ENCODE measurements at places on chromosomes 4 and X.
A peak's percentile ranks its signal among the peaks of the same experiment; 100 is the strongest.

GRCh38 chrX:150967786-150968185 is 15.3 kb upstream of the HMGB3 start:
- no peak for DNase-seq

GRCh38 chrX:115652221-115652620 is 91.2 kb downstream of the PLS3 start:
- DNase-seq = no peak

DNA sequence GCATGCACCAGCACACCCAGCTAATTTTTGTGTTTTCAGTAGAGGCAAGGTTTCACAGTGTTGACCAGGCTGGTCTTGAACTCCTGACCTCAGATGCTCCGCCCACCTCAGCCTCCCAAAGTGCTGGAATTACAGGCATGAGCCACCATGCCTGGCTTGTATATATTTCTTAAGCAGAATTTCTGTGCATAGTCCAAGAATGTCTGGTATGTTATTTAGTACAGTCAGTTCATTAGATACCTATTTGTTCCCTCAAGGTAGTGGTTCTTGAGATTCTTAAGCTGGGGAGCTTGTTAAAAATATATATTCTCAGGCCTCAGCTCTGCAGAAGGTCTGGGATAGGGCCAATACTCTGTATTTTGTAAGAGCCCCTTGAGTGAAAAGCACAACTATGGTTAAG is 4.6 kb upstream of the SERTM2 start:
- DNase-seq = no peak

DNA sequence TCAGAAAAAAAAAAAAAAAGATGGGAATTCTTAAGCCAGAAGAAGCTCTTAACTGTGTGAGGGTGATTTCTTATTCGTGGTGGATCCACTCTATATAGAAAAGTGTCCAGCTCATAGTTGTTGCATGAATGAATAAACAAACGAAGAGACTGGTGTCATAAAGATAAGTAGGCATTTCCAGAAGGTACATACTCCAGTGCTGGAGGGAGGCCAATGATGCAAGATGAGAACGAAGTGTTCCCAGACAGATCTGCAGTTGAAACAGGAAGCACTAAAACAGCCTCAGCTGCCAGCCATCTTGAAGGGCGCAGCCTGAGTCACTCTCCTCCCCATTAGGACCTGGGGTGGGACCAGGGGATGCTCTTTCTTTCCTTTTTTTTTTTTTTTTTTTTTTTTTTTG is 47.4 kb upstream of the HOPX start:
- no peak for DNase-seq

DNA sequence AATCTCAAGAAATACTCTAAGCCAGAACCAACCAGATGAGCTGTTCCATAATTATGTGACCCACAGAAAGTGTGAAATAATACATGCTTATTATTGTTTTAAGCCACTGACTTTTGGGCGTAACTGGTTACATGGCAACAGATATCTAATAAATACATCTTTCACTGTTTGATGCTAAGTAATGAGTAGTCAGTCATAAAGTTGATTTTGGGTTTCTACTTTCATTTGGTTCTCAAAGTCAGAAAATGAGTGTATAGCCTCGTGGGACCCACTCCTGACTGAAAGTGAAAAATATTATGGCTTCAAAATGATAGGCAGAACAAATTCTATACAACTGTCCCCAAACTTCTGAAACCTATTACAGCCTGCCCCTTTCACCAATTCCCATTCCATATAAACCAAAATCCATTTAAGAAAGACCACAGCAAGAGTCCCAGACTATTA is 88.0 kb upstream of the CBR4 start:
- DNase-seq = no peak

- DNase-seq = peak; percentile 2
Measured at GRCh38 chrX:64894454-64895038, 81.7 kb downstream of the ZC4H2 start.

- no peak for DNase-seq
Measured at GRCh38 chr4:113919145-113919544, 60.3 kb downstream of the ARSJ start.

GRCh38 chr4:102500696-102501446 is at the start of gene NFKB1:
Gene NFKB1 (plus strand): TSS chr4:102501359. CDS start chr4:102525519, 24,160 bp downstream.
- peak; percentile 83 for DNase-seq

- DNase-seq = no peak
Measured at GRCh38 chr4:145619639-145619996, 433 bp downstream of the MMAA start.

GRCh38 chr4:124631760-124632159 is 80.8 kb downstream of the ANKRD50 start:
- DNase-seq = no peak

- no peak for DNase-seq
Measured at GRCh38 chr4:158914218-158914617, 145.4 kb downstream of the FNIP2 start.

- DNase-seq = no peak
Measured at GRCh38 chrX:123971982-123972381, 10.5 kb downstream of the STAG2 start.

- no peak for DNase-seq
Measured at GRCh38 chrX:139828033-139828432, 104.8 kb downstream of the ATP11C start.

GRCh38 chrX:91331476-91331875 is 103.2 kb upstream of the PABPC5 start:
- no peak for DNase-seq

DNA sequence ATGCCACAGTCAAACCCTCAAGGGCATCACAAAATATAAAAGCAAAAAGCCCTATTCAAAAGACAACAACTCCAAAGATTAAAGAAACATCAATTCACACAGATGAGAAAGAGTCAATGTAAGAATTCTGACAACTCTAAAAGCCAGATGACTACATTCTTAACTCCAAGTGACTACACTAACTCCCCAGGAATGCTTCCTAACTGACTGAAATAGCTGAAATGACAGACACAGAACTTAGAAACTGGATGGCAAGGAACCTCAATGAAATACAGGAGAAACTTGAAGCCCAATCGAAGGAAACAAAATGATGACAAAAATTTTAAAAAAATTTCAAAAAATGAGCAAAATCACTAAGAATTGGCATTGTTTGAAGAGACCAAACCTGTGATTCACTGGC is 1047.6 kb upstream of the PCDH10 start:
- DNase-seq = no peak

DNA sequence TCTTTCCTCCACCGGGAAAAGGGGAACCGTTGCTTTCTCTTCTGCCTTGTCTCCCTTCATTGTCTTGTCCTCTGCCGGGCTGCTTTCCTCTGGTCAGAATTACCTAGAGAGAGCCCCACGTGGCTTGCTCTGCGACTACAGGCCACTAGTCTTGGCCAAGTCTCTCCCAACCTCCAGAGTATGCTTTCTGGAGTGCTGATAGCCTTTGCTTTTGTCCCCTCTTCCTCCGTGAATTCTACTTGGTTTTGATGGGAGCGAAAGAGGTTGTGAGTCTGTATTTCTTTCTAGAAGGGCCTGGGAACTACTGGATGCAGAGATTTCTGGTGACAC is 5.3 kb upstream of the POU4F2 start:
- DNase-seq = no peak

DNA sequence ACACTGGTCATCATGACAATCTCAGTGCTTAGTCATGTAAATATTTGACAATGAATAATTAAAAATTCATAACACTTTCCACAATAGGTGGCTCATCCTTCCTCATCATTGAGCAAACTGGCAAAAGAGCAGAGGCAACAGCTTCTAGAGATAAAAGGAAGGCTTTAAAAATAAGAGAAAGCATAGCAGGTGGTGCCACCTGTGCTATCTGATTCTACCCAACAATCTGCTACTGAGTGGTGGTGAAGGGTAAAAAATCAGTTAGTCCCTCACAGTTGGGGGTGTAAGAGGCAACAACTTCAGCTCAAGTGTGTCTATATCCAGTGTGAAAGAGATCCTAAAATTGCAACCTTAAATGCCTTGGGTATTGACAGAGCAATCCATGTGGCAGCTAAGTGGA is 280.1 kb upstream of the PPARGC1A start:
- DNase-seq = no peak

DNA sequence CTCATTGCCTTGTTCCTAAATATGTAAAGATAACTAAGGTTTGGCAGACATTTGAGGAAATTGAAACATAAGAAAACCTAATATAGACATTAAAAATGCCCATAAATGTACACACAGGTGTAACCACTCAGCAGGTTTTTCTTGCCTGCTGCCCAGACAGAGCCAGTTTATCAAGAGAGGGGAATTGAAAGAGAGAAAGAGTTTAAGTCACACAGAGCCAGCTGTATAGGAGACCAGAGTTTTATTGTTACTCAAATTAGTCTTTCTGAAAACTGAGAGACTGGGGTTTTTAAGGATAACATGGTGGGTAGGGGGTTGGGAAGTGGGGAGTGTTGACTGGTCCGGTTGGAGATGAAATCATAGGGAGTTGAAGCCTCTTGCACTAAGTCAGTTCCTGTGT is 119.0 kb downstream of the CFAP299 start:
- no peak for DNase-seq

GRCh38 chr4:184309241-184310170 is 91.8 kb upstream of the ENPP6 start:
- no peak for DNase-seq

DNA sequence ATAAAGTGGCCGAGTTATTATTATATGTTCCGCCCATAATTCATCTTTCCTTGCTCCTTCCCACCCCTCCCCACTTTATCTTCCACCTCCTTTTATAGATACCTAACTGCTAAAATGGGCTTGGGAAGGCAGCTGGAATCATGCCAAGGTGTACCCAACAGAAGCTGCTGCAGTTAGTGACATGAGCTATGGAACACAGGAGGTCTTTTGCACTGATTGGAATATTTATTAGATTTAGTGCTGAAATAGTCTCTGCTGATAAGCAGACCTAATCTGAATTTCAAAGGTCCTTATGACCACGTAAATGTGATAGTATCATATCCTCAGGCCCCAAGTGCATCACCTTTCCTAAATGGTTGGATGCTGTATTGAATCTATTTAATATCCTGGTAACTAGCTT is 64.9 kb downstream of the HMGB2 start:
- DNase-seq = no peak

GRCh38 chr4:42150653-42151567 is 1.5 kb downstream of the BEND4 start:
- DNase-seq = no peak

- no peak for DNase-seq
Measured at GRCh38 chr4:111228874-111229273, 606.0 kb upstream of the PITX2 start.

DNA sequence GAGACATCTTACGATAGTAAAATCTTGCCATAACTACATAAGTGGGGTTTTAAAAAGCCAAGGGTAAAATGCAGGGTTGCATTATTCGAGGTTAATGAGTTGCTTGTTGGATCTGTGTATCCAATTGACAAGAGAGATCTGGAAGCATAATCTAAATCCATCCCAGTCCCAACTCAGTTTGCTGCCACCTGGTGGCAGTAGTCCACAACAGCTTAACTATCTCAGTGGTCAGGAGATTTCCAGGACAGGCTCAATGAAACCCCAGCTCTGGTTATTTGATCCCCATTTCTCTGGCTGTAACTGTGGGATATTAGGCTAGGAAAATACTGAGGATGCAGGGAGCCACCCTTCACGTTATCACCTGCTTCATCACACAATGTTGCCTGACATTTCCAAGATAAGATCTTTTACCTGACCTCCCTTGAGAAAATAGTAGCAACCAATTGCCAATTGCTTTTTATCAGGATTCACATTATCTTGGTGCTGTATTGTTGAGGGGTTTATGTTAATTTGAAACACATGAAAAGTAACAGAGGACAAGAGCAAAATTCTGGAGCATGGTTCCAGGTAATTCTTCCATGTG is 88.2 kb upstream of the TNIP3 start:
- DNase-seq = peak; percentile 75

- DNase-seq = no peak
Measured at GRCh38 chrX:46831765-46832327, 5.0 kb upstream of the RP2 start.

DNA sequence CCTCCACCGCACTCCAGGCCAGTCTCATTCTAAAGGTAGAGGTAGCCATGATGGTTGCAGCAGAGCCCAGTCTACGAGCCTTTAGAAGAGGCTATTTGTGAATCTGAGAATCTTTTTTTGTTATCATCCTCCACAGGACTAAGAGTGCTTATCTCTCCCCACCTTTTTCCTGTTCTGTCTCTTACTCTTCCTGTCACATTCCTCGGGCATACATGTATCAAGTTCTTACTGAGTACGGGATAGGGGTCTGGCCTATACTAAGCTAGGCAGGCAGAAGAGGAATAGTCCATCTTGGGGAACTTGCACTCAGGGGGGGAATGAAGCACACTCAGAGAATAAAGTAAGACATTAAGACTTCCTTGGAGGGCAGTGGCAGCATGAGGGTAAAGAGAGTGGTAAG is 25.7 kb downstream of the LAS1L start:
- no peak for DNase-seq

DNA sequence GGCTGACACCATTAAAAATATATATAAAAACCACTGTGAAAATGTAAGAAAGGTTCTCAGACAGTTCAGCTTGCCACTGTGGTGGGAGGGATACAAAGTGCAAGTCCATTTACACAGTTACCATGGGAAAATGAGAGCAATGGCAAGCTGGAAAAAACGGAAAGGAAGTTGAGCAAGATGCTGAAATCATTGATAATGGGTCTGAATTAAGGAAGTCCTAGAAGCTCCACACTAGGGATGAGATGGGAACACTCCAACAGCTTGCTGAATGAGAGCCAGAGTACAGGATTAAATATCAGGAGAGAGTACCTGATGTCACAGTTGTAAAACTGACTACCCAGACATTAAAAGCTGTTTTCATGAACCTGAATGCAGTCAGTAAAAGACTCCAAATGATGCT is 218.6 kb downstream of the PRDM5 start:
- DNase-seq = no peak

GRCh38 chrX:68808686-68809357 is 20.0 kb upstream of the EFNB1 start:
- no peak for DNase-seq

GRCh38 chrX:153214934-153215333 is 35.9 kb downstream of the MAGEA1 start:
- DNase-seq = no peak

- DNase-seq = no peak
Measured at GRCh38 chr4:165328708-165329107, 1.2 kb downstream of the MSMO1 start.

- DNase-seq = no peak
Measured at GRCh38 chr4:2061186-2062131, 2.3 kb downstream of the NAT8L start.

GRCh38 chr4:129138810-129139496 is 43.0 kb downstream of the C4orf33 start:
- no peak for DNase-seq

DNA sequence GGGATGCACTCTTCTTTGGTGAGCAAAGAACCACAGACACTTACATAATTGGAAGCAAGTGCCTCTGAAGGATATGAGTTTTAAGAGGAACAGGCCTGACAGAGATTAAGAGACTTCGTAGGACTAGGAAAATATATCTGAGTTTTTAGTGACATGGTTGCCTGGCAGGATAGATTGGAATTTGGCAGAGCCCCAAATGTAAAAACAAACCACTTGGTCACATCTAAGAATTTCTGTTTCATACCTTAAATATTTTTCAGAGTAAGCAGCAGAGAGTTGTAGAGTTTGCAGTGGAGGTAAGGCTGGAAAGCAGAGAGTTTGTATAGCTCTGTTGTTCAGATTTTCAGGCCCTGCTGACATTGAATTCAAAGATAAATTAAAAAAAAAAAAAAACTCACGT is 150.1 kb upstream of the MAGEB2 start:
- DNase-seq = no peak

Data from CD4-positive, alpha-beta T cell (primary cell).